Kasumi-1 (cell line): ENCODE measurements at places on chromosomes 2 and 18.

- DNase-seq, result no peak
Measured at GRCh38 chr2:150124739-150125138, 362.7 kb downstream of the RND3 start.

GRCh38 chr2:219362524-219363164 lies 25.1 kb downstream of the DNPEP start:
- DNase-seq, result peak; percentile 15

GRCh38 chr2:11750917-11751316 lies 4.5 kb downstream of the LPIN1 start:
- DNase-seq, result no peak

DNA sequence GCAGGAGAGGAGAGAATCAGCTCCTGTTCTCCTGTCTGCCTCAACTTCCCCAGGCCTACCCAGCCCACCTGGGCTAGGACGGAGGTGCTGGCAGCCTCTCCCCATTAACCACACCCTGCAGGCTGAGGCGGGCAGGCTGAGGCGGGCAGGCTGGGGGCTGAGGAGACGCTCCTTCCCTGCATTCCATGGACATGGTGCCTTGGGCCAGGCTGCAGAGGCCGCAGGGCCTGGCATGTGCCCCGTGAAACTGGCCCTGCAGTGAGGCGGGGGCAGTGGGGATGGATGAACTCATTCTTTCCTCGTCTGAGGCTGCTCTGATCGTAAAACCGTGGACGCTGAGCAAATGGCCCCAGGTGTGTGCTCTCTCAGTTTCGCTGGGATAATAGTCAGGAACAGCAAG lies 84.7 kb upstream of the LAPTM4A start:
- no peak for DNase-seq

GRCh38 chr2:12151716-12152115 lies 405.3 kb downstream of the LPIN1 start:
- no peak for DNase-seq

DNA sequence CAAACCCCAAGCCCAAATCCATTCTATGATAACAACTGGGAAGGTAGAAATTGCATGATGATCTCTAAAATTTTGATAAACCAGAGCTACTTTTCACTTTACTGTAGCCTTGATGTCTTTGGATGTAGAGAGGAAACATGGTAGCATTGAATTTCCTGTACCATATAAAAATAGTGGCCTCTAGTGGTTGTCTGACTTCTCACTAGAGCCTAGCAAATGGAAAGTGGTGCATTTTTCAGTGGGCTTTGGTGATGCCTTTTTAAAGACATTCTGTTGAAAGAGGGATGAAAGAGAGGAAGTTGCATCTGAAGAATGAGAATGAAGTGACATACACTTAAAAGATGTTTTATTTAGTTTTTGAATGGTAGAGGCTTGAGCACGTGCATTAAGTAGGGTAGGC lies 662.2 kb downstream of the XIRP2 start:
- DNase-seq, result peak; percentile 36

DNA sequence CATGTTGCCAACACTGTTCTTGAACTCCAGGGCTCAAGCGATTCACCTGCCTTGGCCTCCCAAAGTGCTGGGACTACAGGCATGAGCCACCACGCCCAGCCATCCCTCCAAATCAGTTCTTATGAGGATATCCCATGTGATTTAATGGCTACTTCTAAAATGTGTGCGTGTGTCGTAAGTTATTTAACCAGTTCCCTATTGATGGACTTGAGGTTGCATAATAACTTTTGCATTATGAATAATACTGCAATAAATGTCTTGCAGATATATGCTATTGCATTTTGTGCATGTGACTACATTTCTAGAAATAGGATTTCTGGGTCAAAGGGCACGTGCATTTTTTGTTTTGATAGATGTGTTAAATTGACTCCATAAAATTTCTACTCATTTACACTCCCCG lies 19.0 kb downstream of the DIPK1C start:
- no peak for DNase-seq

- no peak for DNase-seq
Measured at GRCh38 chr2:11338580-11338979, 5.9 kb downstream of the ROCK2 start.

- DNase-seq, result no peak
Measured at GRCh38 chr18:12041561-12041960, 52.1 kb upstream of the ANKRD62 start.

DNA sequence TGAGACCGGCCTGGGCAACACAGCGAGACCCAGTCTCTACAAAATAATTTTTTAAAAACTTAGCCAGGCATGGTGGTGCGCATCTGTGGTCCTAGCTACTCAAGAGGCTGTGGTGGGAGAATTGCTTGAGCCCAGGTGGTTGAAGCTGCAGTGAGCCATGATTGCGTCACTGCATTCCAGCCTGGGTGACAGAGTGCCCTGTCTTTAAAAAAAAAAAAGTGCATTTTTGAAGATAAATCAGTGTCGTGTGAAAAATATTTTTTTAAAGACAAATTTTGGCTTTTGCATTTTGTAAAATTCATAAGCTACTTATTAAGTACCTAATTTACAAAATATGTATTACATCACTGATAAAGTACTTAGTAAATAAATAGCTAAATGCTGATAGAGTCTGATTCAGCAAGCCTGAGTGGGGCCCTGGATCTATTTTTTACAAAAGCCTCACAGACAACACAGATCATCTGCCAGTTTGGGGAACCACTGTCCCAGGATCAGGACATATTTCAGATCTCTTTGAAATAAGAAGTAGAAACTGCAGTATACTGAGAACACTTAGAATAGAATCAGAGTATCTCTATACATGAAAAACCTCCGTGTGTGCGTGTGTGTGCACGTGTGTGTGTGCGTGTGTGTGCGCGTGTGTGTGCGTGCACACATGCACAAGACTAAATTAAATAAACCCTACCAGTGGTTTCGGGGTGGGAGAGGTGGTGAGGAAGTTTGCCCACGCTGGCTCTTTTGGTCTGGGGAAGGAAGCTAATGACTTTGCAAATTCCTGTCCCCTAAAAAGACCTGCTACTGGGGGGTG lies 61.6 kb downstream of the AAK1 start:
- DNase-seq, result peak; percentile 44
